Left ventricle myocardium inferior (tissue), 1 donor: ENCODE measurements at places on chromosomes 6 and 20.

- no peak for DNase-seq
Measured at GRCh38 chr20:36777576-36777975, 4.0 kb upstream of the DSN1 start.

DNA sequence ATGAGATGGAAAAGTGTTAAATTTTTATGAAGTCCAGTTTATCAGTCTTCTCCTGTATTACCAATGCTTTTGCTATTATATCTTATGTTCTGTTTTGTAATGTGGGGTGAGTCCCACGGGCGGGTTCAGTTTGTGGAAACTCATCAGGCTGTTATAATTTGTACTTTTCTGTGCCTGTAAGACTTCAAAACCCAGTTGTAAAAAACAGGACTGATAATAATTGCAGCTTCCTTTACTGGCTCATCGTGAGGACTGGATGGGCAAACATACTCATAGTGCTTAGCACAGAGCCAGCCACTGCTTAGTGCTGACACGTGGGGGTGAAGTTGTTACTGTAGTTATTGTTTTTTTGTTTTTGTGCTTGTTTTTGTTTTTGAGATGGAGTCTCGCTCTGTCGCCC, 45.6 kb downstream of the TGM2 start:
- no peak for DNase-seq

DNA sequence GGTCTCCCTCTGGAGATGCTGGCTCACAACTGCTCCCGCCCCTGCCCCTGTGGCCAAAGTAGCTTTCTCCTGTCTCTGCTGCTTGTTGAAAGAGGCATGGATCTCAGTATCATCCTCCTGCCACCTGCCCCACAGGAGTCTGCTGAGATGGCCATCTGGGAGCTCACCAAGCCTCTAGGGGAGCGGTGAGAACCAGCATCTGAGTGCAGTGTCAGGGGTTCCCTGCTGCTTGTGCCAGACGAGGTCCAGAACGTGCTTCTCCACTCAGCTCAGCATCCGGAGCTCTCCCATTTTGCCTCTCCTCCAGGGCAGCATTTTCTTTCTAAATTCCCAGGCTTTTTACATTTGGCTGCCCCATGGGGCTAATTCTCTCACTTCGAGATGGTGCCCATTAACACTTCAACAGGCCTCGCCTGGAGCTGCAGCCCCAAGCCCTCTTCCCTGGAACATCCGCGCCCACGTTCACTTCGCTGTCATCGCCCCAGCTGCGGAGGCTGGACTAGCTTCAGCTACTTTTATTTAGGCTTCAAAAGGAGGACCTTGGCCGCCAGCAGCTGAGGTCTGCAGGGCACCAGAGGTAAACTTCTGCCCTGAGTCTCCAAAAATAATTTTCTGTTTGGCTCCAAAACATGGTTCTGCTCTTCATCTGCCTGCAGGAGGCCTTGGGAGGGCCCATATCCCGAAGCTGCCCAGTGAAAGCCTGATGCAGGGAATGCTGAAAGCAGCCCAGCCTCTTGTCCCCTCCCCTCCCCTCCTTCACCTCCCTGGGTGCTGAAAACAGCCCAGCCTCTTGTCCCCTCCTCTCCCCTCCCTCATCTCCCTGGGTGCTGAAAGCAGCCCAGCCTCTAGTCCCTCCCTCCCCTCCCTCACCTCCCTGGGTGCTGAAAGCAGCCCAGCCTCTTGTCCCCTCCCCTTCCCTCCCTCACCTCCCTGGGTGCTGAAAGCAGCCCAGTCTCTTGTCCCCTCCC, 25.2 kb upstream of the MLN start:
- no peak for DNase-seq

- DNase-seq: no peak
Measured at GRCh38 chr6:102911571-102911970, 1518.1 kb downstream of the GRIK2 start.

- no peak for DNase-seq
Measured at GRCh38 chr6:70292193-70292592, 10.7 kb downstream of the COL9A1 start.

DNA sequence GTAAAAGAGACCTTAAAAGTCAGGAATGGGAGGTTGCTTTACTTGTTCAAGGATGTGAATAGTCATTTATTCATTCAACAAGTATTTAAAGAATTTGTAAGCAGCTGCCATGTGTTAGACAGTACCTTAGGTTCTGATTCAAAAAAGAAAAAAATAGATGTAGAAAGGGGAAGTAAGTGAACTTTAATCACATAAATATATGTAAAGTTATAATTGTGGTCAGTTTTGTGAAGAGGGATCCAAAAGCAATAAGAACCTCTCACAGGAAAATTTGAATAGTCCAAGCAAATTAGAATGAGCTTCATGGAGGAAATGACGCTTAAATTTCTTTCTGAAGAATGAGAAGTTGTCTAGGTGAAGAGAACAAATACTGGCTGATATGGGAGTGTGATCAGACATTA, 596.1 kb upstream of the CITED2 start:
- DNase-seq: no peak

DNA sequence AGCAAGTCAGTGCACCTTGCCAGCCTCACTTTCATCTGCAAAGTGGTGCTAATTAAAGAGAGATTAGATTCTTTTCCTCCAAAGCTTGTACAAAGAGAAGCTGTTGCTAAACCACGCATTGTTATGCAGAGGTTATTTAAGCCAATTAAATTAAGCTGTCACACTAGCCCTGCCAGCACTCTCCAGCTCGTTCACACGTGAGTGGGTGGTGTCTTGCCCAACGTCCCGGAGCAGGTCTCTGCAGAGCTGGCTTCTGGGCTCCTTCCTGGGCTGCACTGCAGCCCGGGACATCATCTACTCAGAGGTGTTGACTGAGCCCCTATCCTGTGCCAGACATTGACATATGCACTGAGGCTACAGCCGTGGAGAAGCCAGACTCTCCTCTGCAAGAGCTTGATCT, 401.6 kb upstream of the SULF2 start:
- DNase-seq: no peak

GRCh38 chr6:135451617-135452190, 45.8 kb downstream of the AHI1 start:
- no peak for DNase-seq

- DNase-seq: no peak
Measured at GRCh38 chr20:47201074-47201730, 155.3 kb downstream of the ZMYND8 start.

- no peak for DNase-seq
Measured at GRCh38 chr6:99579781-99580180, 11.3 kb upstream of the CCNC start.

DNA sequence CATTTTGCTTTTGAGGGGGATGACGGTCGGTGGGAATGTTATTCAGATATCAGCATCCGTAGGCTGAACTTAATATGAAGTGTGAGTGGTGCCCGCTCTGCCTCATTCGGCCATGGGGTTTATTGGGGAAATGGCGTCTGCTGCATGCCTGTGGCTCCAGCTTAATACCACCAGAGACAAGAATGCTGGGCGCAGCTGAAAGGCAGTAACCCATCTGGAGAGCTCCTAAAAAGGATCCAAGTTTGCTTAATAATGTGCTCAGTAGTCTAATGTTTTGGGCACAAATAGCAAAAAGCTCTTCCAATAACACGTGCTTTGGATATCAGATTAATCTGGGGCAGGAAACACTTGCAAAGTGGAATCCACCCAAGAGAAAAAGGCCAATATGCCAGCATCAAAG, 273.0 kb upstream of the TAB2 start:
- no peak for DNase-seq

GRCh38 chr6:148370176-148370575, 27.5 kb downstream of the SASH1 start:
- DNase-seq: no peak

DNA sequence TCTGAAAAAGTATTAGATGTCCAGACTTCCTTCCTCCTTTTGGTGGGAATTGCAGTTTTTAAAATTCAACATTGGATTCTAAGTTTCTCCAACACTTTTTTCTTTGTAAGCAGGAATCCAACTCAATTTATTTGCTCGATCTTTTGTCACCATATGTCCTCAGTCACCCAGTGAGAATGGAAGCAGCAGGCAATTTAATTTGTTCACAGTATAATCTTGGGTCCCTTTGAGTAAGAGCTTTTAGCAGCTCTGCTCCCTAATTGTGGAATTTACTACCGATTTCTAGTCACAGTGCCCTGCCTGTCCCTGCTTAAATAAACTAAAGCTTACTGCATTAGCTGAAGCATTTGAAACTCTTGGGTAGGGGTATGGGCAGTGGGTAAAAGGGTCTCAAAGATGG, 98.6 kb downstream of the BTBD3 start:
- no peak for DNase-seq

GRCh38 chr6:147586044-147586443, 77.6 kb downstream of the SAMD5 start:
- DNase-seq: no peak

DNA sequence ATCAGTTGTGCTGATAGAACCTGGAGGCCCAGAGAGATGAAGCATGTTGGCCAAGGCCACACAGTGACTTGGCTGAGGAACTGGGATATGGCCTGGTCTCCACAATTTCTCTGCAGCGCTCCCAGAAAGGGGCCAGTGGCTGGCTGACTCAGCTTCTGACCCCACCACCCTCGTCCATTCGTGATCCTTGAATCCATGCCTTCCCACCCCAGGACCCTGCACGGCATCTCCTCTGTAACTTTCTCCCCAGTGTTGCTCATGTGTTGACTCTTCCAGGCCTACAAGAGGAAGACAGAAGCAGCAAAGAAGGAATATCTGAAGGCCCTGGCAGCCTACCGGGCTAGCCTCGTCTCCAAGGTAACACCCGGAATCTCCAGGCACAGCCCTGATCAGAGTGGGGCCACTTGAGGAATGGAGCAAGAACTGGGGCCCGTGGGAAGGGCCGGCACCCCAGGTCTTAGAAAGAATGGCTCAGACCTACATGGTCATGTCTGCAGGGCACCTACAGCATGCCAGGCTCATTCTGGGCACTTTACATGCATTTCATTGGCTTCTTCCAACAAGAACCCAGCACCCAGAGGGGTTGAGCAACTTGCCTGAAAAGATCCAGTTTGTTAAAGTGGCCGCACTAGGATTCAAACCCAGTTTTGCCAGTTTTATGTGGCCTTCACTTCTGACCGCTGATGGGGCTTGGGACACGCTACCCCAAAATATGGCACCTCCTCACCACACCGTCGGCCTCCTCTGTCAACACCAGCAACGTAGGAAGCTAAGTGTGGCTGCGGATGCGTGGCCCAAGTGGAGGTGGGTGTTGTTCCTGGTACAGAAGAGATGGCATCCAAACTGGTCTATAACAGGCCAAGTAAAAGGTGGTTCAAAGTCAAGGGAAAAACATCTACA, 122.2 kb downstream of the JPH2 start:
- no peak for DNase-seq

- DNase-seq: no peak
Measured at GRCh38 chr6:40210628-40211056, 276.4 kb upstream of the MOCS1 start.

- no peak for DNase-seq
Measured at GRCh38 chr20:13333036-13333435, 112.0 kb downstream of the ISM1 start.

GRCh38 chr6:44000164-44000842, 126.9 kb downstream of the MRPL14 start:
- no peak for DNase-seq

DNA sequence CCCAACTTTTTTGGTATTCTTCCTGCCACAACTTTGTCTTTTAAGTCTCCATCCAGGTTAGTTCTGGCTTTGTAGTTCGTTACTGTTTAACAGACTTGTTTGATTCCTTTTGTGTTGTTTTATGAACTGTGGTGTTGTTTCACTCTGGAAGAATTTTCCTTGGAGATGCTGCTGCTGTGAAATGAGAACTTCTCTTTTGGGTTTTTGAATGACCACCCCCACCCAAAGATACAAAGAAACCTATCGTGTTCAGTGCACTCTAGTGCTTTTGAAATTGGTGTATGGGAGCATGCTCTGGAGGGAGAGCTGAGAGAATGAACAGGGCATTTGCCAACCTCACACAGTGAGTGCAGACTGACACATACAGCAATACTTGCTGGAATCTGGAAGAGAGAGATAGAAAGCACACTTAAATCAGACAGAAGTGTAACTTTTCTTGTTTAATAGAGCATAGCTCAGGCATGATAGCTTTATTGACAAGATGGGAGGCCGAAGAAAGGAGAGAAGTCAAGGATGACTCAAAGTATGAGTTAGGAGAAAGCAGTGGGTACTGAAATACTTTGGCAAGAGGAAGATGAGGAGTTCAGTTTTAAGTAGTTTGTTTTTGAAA, 293.1 kb downstream of the SOX4 start:
- DNase-seq: no peak

GRCh38 chr6:35377002-35377401, 34.6 kb downstream of the PPARD start:
- no peak for DNase-seq

DNA sequence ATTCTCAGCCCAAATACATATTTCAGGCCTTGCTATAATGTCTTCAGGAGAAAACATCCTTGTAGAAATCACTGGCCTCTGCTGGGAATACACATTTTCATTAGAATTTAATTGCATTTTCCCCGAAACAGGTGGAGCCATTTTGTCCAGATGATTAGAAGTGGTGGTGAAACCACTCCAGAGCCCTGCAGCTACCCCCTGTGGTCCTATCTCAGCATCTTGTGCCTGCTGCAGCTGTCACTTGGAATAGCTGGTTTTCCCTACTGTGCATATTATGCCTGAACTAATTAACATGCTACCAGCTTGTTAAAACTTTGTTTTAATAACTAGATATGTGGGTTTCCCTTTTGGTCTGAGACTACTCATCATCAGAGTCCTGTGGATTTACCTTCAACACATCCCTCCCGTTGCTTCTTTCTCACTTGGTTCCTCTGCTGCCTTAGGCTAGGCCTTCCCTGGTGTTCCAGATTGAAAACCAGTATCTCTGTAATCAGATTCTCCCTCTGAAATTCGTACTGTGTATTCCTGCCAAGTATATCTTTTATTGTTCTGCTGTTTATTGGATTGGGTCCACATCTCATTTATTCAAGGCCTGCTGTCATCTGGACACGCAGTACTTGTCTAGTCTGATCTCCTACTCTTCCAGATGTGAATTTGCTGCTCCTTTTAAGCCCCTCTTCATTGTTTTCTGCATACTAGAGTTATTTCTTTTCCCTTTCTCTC, 15.2 kb downstream of the DNAH8 start:
- no peak for DNase-seq

- no peak for DNase-seq
Measured at GRCh38 chr6:106084989-106085691, 996 bp upstream of the PRDM1 start.

GRCh38 chr20:2417213-2417541, 36.5 kb downstream of the TGM6 start:
- DNase-seq: no peak

GRCh38 chr6:31718265-31718664, 3.1 kb downstream of the LY6G6D start:
- DNase-seq: no peak
